ENCODE measurements at places on chromosomes 11 and 22. TPM values are rescaled to one million over a fixed set of nuclear protein-coding genes. Genes with fewer than 3 reads are reported as not detected.
A peak's percentile ranks its signal among the peaks of the same experiment; 100 is the strongest.

DNA sequence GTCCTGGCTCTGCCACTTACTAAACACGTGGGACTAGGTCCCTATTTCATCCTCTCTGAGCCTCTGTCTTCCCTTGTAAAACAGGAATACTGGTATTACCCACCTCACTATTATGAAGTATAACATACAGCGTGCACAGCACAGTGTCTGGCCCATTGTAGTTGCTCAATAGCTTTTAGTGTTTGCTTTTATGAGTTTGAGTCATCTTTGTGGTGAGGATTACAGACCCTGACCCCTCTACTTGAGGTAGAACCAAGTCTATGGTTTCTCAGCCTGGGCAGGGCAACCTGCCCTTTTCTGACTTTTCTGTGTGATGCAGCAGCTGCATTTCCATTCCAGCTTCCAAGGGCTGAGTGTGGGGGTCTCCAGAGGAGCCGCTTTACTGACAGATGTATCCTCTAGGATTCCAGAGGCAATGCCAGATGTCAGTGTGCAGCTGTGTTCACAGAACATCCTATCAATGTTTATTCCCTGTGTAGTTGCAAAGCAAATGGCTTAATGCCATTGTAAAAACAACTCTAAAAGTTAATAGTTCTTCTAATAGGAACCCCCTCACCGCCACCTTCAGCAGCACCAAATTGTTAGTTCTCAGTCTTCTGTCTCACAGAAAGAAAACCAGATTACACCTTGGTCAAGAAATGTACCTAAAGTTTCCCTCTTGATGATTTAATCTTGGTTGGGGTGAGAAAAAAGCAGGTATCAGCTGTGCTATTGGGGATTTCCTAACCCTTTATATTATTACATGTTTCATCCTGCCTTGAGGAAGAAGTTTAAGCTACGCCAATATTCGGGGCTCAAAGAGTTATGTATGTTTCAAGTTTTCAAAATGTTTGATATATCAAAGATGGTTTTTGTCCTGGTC lies 16.8 kb downstream of the PRR5L start:
- DNase-seq: no peak

- no peak for DNase-seq
These were observed 199.7 kb downstream of the C11orf91 start for GRCh38 chr11:33500861-33501479.

GRCh38 chr11:14249121-14249963 lies 109.6 kb downstream of the RRAS2 start:
- no peak for DNase-seq

DNA sequence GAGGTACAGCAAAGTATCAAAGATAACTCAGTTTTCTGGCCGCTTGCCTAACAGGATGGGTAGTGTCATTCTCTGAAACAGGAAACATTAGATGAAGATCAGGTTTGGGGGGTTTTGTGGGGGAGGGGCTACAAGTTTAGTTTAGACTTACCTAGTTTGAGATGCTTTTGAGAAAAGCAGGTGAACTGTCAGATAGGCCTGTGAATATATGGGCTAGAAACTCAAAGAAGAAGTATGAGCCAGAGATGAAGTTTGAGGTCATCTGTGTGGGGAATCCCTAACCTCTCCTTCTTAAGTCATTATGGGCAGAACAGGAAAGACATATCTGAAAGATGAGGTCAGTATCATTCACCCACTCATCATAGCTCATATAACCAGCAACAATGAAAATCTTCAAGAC lies 11.9 kb downstream of the HOATZ start:
- DNase-seq: no peak

DNA sequence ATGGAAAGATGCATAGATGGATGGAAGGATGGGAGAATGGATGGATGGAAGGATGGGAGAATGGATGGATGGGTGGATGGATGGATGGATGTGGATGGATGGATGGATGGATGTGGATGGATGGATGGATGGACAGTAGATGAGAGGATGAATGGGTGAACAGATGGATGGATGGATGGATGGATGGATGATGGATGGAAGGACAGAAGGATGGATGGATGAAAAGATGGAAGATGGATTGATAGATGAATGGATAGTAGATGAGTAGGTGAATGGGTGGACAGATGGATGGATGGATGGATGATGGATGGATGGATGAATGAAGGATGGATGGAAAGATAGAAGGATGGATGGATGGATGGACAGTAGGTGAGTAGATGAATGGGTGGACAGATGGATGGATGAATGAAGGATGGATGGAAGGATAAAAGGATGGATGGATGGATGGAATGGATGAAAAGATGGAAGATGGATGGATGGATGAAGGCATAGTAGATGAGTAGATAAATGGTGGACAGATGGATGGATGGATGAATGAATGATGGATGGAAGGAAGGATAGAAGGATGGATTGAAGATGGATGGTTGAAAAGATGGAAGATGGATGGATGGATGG lies 15.5 kb downstream of the FGF3 start:
- DNase-seq: no peak

DNA sequence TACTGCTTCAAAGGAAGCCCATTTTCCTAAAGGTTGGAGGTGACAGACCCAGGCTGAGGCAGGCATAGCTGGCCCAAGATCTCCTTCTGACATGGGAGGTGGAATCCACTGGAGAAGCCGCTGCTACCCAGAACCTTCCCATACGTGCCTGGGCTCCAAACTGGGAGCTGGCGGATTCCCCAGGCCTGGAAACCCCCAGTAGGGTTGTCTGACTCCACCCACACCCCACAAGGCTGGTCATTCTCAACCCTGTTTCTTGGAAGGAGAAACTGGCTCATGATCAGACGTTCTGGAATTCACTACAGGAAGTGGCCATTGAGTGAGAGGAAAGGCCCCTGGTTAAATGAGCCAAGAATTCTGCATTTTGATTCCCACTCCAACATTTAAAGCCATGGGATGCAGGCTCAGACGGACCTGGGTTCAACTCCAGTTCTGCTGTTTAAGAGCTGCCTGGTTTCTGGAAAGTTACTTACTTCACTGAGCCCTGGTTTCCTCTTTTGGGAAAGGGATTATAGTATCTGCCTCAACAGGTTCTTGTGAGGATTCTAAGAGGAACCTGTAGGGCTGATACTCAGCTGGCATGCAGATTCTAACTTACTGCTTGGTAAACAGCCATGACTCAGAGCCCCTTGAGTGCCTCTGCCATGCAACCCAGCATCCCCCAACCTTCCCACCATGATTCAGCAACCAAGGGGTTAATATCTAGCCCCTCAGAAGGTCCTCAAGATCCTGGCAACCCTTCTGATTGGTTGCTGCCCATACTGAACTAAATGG lies 19.4 kb upstream of the TSKU start:
- DNase-seq: peak; percentile 75

KRTAP5-9 gene
- not detected for total RNA-seq

SCGB1D2 gene
- total RNA-seq: not detected

HTR3B gene
- not detected for total RNA-seq

SLC25A18 gene
- total RNA-seq: not detected

OAF gene
- 4.2 TPM for total RNA-seq

DERL3 gene
- 1.5 TPM for total RNA-seq

SMTNL1 gene
- not detected for total RNA-seq

LDHAL6A gene
- not detected for total RNA-seq

PHLDA2 gene
- 8.4 TPM for total RNA-seq

CD248 gene
- total RNA-seq: 0.04 TPM

ANAPC15 gene
- 26.8 TPM for total RNA-seq

All from pulmonary artery endothelial cell (primary cell).